ENCODE measurements at places on chromosomes 5 and 9.

DNA sequence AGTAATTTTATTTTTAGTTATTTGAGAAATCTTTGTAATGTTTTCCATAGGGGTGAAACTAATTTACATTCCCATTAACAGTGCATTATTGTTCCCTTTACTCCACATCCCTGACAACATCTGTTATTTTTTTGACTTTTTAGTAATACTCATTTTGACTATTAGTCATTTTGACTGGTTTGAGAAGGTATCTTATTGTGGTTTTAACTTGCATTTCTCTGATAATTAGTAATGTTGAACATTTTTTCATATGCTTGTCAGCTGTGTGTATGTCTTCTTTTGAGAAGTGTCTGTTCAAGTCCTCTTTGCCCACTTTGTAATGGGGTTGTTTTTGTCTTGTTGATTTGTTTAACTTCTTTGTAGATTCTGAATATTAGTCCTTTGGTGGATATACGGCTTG, 27.5 kb downstream of the CCDC152 start:
- DNase-seq: peak; percentile 14

DNA sequence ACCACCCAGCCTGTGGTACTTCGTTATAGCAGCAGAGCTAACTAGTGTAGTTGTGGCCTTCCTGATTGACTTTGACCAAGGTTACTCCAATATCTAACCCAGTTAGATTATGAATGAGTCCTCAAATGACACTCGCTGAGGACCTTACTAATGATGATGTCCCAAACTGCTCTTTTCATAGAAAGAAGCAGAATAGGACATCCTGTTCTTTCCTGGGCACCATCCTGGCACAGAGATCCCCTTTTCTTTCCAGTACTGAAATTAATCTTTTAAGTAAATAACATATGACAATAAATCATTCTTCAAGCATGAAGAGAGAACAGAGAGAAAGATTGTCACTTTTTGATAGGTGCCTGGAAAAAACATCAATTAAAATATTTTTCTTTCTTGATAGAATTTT, 26.7 kb upstream of the SPINK14 start:
- DNase-seq: no peak

DNA sequence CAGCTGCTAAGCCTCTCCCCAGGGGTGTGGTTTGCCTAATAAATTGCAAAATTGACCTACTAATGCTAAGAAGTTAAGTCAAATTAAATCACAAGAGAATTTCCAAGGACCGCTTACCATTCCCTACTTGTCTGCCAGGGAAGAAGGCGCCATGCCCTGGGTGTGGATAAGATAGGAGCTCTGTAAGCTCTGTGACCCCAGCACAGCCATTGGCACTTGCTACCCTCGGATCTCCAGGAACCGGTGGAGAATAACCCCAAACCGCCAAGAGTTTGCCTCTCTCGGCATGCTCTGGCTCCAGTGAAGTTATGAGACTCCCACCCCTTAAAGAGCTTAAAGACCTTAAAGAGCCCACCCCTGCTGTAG, 58.9 kb downstream of the NEURL1B start:
- DNase-seq: no peak

GRCh38 chr9:100674419-100675122, 96.7 kb downstream of the CAVIN4 start:
- DNase-seq: no peak

GRCh38 chr5:73603998-73604397, 22.0 kb upstream of the ARHGEF28 start:
- DNase-seq: no peak

- DNase-seq: no peak
Observed at GRCh38 chr9:136701668-136702053, 10.7 kb upstream of the DIPK1B start.

DNA sequence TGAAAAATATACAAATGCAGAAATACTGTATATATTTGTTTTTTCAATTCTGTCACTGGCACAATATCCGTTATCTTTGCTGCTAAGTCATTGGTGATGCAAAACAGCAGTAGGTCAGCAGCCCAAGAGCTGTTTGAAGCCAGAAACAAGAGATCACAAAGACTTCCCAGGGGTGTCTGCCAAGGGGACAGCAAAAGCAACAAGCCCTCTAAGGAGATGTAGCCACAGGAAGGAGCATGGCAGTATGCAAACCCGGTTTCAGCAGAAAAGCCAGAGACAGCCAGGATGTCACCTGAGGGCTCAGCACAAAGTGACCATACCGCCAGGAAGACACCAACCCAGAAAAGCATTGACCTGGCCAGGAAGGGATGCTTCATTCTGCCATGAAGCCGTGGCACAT, 241.5 kb downstream of the ARRDC3 start:
- no peak for DNase-seq

DNA sequence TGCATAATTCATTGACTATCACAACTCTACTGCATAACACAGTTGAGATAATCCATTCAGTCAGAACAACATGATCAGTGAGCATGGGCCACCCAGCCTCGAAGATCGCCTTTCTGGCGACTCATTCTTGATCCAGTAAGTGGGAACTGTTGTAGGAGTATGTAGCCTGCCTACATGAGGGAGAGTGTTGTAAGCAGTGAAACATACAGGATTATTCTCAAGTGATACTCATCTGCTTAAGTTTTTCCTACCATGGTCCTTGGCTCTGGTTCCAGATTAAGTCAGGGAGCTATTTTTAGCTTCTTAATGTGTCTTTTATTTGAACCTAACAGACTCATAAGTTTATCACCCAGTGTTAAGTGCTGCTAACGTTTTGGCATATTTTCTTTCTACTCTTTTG, 44.0 kb downstream of the TNPO1 start:
- DNase-seq: peak; percentile 59

DNA sequence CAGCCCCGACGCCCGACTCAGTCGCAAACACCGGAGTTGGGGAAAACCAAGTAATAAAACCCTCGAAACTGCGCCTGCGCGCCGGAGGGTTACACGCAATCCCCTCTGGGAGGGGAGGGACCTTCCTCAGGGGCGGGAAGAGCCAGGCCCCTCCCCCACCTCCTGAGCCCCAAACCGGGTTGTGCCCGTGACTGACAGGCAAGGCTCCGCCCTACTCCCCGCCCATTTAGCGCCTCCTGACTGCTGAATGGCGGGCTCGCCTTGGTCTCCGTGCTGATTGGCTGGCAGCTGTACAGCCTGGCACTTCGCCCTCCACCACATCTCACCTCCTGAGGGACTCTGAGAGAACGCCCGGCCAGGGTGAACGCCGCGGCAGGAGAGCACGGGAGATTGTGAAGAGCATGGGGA, at the start of gene PRDM9:
Gene PRDM9, plus strand, starts transcription at position 332 of the 408 bp plus-strand sequence. CDS start 1,425 bp downstream, outside the sequence.
- DNase-seq: no peak

- DNase-seq: peak; percentile 99
Observed at GRCh38 chr9:16335788-16336580, 534.5 kb downstream of the BNC2 start.

- DNase-seq: no peak
Observed at GRCh38 chr5:170750791-170751190, 32.7 kb upstream of the GABRP start.

- DNase-seq: no peak
Observed at GRCh38 chr5:78506261-78507024, 142.1 kb downstream of the LHFPL2 start.

DNA sequence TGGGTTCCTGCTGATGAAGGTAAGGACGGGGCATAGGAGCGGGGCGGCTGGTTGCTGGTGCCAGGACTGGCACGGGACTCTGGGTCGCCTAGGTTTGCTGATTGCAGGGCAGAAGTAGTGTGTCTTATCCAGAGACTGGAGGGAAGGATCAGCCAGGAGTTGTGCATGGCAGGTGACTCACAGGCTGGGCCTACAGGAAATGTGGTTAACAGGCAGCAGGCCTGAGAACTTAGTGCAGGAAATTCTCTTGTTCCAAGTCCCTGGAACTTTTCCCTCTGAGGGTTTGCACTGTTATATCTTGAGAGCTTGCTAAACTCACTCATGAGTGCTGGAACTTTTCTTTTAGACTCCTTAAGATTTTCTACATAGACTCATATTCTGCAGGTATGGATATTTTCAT, 95.1 kb downstream of the ANXA2R start:
- peak; percentile 88 for DNase-seq

DNA sequence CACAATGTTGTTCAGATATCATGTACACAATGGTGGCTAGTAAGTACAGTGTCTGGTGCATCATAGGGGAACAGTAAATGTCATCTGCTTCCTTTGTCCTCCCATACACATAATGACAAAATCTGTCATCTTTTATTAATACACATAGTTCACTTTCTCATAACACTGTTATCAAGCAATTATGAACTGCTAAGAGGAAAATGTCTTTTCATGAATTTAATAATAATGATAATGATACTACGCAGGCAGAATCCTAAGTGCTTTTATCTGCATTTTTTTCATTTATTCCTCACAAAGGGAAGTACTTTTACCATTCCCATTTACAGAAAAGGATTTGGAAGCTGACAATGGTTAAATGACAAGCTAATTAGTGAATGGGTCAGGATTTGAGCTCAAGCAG, 35.7 kb downstream of the DPYSL3 start:
- DNase-seq: no peak

- DNase-seq: no peak
Observed at GRCh38 chr5:96590796-96591195, 71.4 kb upstream of the CAST start.

- no peak for DNase-seq
Observed at GRCh38 chr5:117733051-117733450, 1158.4 kb upstream of the SEMA6A start.

DNA sequence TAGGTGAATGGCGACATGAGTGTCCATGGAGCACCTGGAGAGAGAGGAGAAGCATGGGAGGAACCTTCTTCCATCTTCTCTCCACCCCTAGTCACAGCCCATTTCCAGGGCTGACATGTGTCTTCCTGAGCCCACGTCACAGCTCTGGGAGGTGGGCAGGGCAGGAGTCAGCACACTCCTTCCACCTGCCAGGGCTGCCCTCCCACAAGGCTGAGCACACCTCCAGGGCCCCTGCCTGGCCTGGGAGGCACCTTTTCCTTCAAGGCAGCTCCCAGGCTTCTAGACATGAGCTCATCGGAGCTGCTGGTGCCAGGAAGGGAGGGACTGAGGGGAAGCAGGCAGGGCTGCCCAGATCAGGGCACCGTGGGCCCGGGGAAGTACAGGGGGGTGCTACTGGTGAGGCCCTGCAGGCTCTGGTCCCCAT, 13.6 kb upstream of the SYNPO start:
- no peak for DNase-seq

DNA sequence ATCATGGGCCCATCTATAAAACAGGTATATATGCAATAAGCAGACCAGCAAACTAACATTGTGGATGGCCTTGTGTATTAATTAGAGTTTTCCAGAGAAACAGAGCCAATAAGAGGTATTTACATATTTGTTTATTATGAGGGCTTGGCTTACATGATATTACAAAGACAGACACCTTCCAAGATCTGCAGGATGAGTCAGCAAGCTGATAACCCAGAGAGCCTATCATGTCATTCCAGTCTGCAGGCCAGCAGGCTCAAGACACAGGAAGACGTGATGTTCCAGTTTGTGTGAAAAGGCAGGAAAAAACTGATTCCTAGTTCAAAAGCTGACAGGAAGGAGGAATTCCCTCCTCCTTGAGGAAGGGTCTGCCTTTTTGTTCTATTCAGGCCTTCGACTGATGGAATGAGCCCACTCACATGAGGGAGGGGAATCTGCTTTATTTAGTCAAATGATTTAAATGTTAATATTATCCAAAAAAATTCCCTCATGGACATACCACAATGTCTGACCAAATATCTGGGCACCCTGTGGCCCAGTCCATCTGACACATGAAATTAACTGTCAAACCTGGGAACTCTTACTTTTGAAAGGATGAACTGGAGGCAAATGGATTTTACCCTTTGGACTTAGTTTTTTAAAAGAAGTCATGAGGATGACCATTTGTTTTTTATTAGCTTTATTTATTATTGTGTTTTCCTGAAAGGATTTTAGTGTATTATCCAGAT, 161.2 kb upstream of the CHD1 start:
- DNase-seq: no peak

GRCh38 chr5:39052141-39052540, 22.1 kb downstream of the RICTOR start:
- DNase-seq: no peak

DNA sequence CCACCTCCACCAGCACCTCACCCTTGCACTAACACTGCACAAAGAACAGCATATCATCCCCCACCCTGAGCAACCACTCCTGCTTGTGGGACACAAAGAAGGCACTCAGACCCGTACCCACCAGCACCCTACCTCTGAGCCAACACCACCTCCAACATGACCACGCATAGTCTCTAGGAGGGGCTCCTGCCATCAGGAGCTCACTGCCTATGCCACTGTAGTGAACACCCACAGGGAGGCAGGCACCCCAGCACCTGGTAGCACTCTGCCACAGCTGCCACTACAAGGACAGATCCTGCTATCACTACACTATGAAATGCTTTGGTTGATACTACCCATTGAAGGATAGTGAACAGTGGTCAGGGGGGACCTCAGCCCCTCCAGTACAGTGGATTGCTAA, 395.6 kb upstream of the GRAMD2B start:
- no peak for DNase-seq

- DNase-seq: peak; percentile 74
Observed at GRCh38 chr9:128124873-128125579, 2.5 kb downstream of the PTGES2 start.

DNA sequence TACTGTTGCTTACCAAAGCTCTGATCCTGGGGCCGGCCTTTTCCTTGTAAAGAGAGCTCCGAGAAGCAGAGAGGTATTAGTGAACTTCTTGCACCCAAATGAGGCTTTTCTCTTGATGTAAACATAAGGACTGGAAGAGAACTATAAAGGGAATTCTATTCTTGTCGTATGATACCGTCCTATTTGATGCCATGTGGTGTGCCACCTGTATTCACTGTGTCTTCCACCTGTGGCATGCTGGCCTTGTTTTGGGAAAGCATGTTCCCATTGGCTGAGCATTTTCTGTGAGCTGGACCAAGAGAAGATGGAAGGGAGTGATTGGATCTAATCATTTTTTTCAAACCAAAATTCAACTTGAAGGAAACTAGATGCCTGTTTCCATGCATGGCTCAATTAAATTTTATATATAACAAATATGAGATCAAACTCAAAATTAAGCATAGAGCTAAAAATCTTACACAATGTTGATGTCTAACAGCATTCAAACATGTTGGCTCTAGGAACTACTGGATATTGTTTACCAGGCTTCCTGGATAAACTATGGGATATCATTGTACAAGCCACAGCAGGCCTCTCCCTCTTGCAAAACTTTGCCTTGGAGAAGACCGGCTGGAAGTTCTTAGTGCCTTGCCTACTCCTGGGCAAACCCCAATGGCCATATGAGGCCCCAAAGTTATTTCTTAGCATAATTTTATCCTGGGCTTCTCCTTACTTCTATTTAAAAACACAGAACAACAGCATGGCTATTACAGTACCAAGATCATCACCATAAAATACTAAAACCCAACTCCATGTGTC, 115.3 kb downstream of the TSSK1B start:
- DNase-seq: no peak

DNA sequence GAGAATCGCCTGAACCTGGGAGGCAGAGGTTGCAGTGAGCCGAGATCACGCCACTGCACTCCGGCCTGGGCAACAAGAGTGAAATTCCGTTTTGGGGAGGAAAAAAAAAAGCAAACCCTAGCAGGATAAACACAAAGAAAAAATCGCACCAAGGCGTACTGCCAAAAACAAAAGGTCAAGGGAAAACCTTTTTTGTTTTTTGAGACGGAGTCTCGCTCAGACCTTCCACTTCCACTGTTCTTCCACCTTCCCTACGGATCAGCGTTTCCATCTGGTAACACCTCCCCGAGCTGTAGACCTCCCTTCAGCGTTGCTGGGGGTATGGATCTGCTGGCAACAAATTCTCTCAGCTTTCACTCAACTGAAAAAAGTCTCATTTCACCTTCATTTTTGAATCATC, 20.1 kb upstream of the FCN2 start:
- DNase-seq: no peak
